CD8-positive, alpha-beta memory T cell (primary cell): ENCODE measurements at places on chromosomes 12 and 14. TPM values are rescaled to one million over a fixed set of nuclear protein-coding genes. Genes with fewer than 3 reads are reported as not detected.

The LRRC43 gene
- polyA plus RNA-seq, result 0.25 TPM

The IL23A gene
- 26.4 TPM for polyA plus RNA-seq

The NFE2 gene
- not detected for polyA plus RNA-seq

The KLRC4 gene
- 3.4 TPM for polyA plus RNA-seq

The DEGS2 gene
- polyA plus RNA-seq, result 0.72 TPM

The CDK17 gene
- 40.0 TPM for polyA plus RNA-seq

The PLEKHH1 gene
- not detected for polyA plus RNA-seq

The ESPL1 gene
- not detected for polyA plus RNA-seq

The LTA4H gene
- 61.4 TPM for polyA plus RNA-seq

The BMAL2 gene
- 0.10 TPM for polyA plus RNA-seq

The ACVRL1 gene
- not detected for polyA plus RNA-seq

The HOXC9 gene
- polyA plus RNA-seq, result not detected

The TMEM233 gene
- polyA plus RNA-seq, result not detected

The AKAP6 gene
- 0.49 TPM for polyA plus RNA-seq

The PHC1 gene
- polyA plus RNA-seq, result 21.0 TPM

The GNPTAB gene
- 49.7 TPM for polyA plus RNA-seq

The RBP5 gene
- polyA plus RNA-seq, result not detected

The DNAAF2 gene
- 21.7 TPM for polyA plus RNA-seq

The BHLHE41 gene
- polyA plus RNA-seq, result not detected

The KDM5A gene
- polyA plus RNA-seq, result 76.6 TPM

The SPIC gene
- not detected for polyA plus RNA-seq

The RIMBP2 gene
- not detected for polyA plus RNA-seq

The SSTR1 gene
- polyA plus RNA-seq, result not detected

The SELPLG gene
- polyA plus RNA-seq, result 760 TPM

The PLEK2 gene
- 0.58 TPM for polyA plus RNA-seq

The IKZF4 gene
- polyA plus RNA-seq, result 0.86 TPM

The DPY19L2 gene
- 0.86 TPM for polyA plus RNA-seq

The DTX3 gene
- 7.2 TPM for polyA plus RNA-seq

The BMP4 gene
- polyA plus RNA-seq, result not detected

The CELA1 gene
- 0.71 TPM for polyA plus RNA-seq

The CAPZA3 gene
- not detected for polyA plus RNA-seq

The RAD51AP1 gene
- polyA plus RNA-seq, result 1.6 TPM

The CFAP73 gene
- not detected for polyA plus RNA-seq

The HHIPL1 gene
- polyA plus RNA-seq, result not detected

The KRT73 gene
- 0.24 TPM for polyA plus RNA-seq

The HEBP1 gene
- 16.6 TPM for polyA plus RNA-seq

The TWF1 gene
- polyA plus RNA-seq, result 13.9 TPM

The COX6A1 gene
- polyA plus RNA-seq, result 785 TPM

The STYK1 gene
- polyA plus RNA-seq, result 2.1 TPM

The RNF41 gene
- 47.4 TPM for polyA plus RNA-seq

The WNT1 gene
- 2.3 TPM for polyA plus RNA-seq

The SALL2 gene
- 1.4 TPM for polyA plus RNA-seq

The SYNDIG1L gene
- not detected for polyA plus RNA-seq

The RAB2B gene
- polyA plus RNA-seq, result 14.4 TPM

The PTGES3 gene
- polyA plus RNA-seq, result 242 TPM

The FAM181A gene
- polyA plus RNA-seq, result not detected
